ENCODE measurements at places on chromosomes 12 and 14.

DNA sequence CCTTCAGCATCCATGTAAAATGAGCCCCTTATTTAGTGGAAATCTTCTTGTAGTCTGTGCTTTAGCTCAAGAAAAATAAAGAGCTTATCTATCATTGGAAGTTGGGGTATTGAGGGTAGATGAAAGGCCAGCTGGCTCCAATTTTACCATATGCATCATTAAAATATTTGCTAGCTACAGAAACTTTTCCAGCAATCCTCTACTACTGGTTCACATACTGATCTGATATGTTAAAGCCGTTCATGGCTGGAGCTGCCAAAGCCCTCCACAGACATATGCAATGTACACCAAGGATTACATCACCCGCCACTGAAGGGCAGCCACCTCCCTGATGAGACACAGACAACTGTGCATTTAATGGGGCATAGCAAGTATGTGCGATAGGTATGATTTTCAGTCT lies 1205.3 kb downstream of the GALC start:
- DNase-seq, result peak; percentile 34

GRCh38 chr14:23068789-23069412 lies 11.6 kb upstream of the CDH24 start:
- DNase-seq, result peak; percentile 92

GRCh38 chr14:34018125-34018524 lies 67.3 kb upstream of the EGLN3 start:
- no peak for DNase-seq

GRCh38 chr14:34843011-34843554 lies 32.1 kb downstream of the BAZ1A start:
- peak; percentile 78 for DNase-seq

DNA sequence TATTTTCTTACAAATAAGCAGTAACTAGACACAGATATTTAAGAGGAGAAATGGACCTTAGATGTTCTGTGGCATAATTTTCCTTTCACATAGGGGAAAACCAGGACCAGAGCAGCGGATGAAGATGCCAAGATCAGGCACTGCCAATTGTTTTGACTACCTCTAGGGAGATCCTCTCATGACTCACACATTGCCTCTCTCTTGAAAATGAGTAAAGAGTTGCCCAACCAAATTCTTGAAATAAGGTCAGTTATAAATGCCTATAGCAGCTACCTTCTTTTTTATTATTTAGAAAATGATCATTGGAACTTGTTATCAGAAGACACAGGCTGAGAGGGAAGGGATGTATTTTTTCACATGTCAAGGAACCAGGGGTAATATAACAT lies 263.4 kb upstream of the PLEKHG7 start:
- peak; percentile 27 for DNase-seq

DNA sequence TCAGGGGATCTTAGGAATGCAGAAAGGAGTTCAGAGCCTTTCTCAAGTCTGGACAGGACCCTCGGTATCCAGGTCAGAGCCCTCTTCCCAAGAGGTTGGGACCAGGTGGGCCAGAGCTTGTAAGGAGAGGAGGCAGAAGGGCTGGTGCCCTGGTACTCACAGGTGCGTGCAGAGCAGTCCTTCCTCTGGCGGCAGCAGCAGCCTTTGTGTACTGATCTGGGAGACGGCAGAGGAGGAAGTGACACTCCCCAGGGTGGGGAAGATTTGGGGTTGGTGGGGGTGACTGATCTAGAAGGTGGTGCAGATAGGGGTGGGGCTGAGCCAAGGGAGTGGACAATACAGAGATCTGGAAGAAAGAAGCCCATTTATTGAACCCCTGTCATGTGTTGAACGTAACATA lies at the start of gene ITGB7:
TSS of gene ITGB7 (minus strand) at position 210 of the 400 bp plus-strand sequence. CDS start 6,808 bp downstream, outside the sequence.
- no peak for DNase-seq

DNA sequence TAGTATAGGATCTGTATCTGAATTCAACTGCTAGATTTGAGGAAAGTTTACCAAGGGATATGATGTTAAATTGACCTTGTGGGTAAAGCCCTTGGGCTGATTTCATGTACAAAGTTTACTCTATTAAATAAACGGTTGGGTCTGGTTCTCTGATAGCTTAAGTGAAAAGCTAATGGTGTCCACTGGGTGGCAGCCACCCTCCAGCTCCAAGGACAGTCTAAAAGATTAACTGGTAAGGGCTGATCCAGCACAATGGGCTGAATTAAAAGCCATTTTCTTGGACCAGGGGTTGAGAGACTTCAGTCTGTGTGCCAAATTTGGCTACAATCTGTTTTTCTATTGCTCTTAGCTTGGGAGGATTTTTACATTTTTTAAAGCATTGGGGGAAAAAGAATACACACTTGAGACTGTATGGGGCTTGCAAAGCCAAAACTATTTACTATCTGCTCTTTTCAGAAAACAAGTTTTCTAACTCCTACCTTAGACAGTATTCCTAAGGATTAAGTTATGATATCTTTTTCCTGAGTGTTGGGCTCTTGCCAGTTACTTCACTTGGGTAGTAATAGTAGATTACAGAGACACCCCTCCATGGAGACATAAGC lies 116.5 kb downstream of the GPHN start:
- DNase-seq, result peak; percentile 72

- DNase-seq, result peak; percentile 68
Observed at GRCh38 chr14:36996133-36996856, 176.1 kb downstream of the SLC25A21 start.

- no peak for DNase-seq
Observed at GRCh38 chr12:3446653-3447270, 44.2 kb upstream of the PRMT8 start.

GRCh38 chr12:92432724-92433441 lies 269.9 kb upstream of the PLEKHG7 start:
- DNase-seq, result no peak

DNA sequence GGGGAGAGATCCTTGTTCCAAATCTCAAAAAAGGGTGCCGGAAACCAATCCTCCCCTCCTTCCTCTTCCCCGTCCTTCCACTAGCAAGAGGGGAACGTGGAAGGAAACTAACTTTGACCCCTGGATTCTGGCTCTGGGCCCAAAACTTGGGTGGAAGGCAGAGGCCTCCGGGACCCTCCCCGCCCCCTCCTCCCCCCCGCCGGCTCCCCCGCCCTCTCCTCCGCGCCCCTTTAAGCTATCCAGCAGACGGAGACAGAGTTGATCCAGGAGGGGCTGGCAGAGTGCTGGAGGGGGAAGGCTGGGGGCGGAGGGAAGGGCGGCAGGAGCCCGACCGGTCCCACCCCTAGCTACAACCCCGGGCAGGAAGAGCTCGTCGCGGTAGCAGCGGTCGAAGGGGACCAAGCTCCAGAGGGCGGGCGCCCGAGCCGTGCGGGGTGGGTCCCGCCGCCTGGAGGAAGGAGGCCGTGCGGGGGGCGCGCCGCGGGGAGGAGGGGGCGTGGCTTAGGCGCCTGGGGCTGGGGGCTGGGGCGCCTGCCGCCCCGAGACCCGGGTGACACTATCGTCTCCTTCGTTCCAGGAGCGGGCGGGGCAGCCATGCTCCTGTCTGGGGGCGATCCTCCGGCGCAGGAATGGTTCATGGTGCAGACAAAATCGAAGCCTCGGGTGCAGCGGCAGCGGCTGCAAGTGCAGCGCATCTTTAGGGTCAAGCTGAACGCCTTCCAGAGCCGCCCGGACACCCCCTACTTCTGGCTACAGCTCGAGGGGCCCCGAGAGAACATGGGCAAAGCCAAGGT lies at the start of gene NYNRIN:
TSS of gene NYNRIN (plus strand) at position 351 of the 794 bp plus-strand sequence. CDS start at position 595, 244 bp downstream.
- DNase-seq, result peak; percentile 24

DNA sequence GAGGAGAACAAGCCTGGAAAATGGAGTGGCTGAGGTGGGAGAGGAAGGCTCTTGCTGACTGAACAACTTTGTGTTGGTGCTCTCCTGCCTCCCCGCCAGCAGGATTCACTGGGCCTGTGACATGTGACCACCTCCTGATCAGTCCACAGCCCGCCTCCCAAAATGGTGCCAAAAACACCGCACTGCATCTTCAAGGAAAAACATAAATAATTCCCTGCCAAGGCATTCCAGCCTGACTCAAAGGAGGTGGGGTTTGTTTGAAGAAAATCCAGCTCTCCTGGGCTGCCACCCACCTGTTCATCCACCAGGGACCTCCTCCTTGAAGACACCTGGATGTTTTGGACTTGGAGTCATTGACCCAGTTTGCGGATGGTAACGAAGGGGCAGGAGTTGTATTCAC lies 83.8 kb upstream of the PIWIL1 start:
- no peak for DNase-seq

DNA sequence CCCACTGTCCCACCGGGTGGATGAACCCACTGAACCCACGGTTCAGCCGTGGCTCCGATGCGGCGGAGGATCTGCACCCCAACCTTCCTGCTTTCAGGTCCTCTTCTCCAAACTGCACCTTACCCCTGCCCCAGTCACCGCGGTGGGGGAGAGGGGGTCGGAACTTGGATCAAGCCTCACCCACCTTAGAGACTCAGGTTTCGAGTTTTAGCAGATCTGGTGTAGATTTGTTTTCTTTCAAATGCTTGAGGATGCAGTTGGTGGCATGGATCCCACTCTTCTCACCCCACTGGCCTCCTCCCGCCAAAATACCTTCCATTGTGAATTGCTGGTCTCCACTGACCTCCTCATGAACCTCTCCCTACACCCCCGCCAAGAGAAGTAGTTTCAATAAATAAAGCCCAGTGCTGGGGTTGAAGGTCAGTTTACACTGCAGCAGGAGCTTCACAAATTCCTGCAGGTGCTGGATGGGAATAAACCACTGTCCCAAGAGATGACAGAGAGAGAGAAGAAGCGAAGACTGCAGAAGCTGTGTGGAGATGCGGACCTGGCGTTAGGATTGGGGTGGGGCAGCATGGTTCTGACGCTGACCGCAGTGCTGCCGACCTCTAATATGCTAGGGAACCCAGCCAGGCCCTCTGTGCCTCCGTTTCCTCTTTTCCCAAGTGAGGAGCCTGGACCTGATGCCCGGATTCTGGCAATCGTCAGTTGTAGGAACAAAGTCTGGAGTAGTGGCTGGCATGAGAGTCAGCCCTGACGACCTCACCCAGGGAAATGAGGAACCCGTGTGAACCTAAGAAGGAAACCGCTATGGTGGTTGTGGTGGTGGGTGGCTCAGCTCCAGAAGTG lies 7.4 kb downstream of the TTC6 start:
- no peak for DNase-seq

- DNase-seq, result peak; percentile 72
Observed at GRCh38 chr12:112116232-112117060, 7.9 kb upstream of the NAA25 start.

GRCh38 chr12:31234955-31235867 lies 90.7 kb downstream of the SINHCAF start:
- peak; percentile 48 for DNase-seq

GRCh38 chr12:101793401-101793800 lies 37.4 kb downstream of the GNPTAB start:
- DNase-seq, result peak; percentile 58

GRCh38 chr14:77508249-77508648 lies 9.6 kb upstream of the ISM2 start:
- DNase-seq, result peak; percentile 22

DNA sequence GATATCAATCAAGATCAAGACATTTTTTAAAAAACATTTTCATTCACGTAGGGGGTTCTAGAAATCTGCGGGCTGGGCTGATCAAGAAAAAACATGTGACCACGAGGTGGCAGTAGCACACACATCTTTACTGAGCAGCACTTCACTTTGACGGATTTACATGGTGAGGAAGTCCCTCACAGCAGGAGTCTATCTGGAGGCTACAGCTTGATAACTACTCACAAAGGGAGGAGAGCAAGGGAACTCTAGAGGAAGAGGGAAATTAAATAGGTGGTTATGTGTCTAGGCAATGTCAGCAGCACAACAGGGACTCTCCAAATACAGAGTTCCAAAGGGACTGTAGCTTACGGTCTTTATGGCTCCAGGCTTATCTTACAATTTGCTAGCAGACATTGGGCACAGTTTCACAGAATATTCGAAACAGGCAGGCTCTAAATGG lies 248.1 kb downstream of the DPY19L2 start:
- peak; percentile 78 for DNase-seq

GRCh38 chr12:51631591-51631990 lies 40.6 kb downstream of the SCN8A start:
- peak; percentile 70 for DNase-seq

GRCh38 chr14:32939254-32940065 lies 781 bp downstream of the NPAS3 start:
- DNase-seq, result peak; percentile 81

DNA sequence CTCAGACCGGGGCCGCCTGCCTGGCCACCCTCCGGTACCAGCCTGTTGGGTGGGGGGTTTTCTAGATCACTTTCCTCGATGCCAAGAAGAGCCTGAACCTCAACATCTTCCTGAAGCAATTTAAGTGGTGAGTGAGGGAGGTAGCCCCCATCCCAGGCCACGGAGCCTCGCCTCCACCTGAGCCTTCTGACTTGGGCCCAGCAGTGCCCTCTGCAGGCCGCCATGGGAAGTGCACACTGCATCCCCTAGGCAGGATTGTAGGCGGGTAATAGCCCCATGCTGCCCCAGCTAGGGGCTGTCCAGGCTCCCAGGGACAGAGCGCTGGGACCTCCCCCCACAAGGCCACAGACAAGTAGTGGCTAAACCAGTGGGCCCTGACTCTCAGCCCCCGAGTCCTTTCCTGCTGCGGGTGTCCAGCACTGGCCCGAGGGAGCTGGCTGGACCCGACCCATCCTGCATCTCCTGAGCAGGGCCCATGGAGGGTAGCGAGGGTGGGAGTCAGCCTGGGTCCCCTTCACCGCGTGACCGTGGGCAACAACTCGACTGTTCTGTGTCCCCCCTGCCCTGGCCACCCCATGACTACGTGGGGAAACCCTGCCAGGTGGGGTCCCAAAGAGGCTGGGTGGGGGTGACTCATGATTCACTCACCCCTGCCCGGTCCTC lies 15.3 kb upstream of the ADSS1 start:
- DNase-seq, result peak; percentile 46

DNA sequence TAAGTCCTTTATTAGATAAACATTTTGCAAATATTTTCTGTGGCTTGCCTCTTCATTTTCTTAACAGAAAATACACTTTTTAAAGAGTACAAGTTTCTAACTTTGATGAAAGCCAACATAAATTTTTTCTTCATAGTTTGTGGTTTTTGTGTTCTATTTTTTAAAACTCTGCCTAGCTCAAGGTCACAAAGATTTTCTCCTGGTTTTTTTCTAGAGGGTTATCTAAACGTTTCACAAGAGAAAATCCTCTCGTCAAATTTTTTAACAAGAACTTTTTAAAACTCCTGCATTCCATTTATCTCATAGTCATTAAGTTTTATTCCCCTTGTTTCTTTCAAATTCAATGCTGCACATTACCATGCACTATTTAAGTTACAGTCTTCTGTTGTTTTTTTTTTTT lies 8.2 kb downstream of the AREL1 start:
- no peak for DNase-seq

DNA sequence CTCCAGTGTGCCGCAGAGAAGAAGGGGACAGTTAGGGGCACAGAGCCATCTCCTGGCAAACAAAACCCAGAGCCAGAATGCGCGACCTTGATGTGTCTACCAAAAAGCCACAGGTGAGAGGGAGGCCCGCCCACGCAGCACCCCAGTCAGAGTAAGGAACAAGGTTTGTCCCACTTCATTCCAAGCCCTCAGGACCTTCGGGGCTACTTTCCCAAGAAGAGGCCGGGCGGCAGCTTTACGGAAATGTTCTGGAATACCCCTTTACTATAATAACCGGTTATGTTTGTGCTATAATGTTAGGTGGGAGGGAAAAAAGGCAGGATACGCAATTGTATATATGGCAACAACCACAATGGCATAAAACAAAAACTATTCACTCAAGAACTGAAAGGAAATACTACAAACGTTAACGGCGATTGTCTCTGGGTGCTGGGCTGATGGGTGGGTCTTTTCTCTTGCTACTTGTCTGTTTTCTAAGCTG lies 12.3 kb downstream of the CCDC88C start:
- DNase-seq, result no peak

Data from astrocyte of the spinal cord (primary cell).